NCI-H2227 treated with DMSO at 0.1 percent for 48 hours (cell line): ENCODE measurements at places on chromosomes 2 and 18.

DNA sequence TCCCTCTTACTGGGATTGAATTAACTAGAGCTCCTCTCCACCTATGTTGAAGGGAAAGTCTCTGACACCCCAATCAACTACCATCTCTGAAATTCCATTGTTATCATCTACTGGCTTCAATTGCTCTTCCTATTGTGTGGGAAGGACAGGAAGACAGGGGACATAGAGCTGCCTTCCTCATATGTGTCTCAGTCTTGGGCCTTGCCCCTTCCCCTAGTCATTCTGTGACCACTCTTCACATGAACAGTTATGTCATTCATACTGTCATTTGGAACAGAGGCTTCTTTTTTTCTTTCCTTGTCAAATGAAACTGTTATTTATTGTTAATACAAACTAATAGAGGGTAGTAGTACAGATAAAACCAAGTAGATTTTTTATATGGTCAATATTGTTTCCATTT is 69.6 kb upstream of the EMILIN2 start:
- DNase-seq = no peak

- DNase-seq = no peak
Measured at GRCh38 chr2:221555494-221555846, 16.6 kb downstream of the EPHA4 start.

DNA sequence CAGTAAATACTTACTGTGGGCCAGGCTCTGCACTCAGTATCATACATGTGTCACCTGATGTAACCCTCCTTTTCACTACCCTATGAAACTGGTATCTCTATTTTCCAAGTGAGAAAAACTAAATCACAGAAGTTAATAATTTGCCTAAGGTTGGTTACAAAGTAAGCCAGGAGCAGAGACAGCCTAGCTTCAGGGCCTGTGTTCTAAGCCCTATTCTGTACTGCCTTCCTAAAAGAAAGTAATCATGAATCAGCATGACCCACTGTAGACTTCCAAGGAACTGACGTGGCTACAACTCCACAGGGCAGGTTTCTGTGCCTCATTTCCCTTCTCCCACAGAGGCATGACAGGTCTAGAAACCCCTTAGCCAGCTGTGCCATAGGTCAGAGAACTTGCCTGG is 14.3 kb downstream of the ZNF142 start:
- no peak for DNase-seq

DNA sequence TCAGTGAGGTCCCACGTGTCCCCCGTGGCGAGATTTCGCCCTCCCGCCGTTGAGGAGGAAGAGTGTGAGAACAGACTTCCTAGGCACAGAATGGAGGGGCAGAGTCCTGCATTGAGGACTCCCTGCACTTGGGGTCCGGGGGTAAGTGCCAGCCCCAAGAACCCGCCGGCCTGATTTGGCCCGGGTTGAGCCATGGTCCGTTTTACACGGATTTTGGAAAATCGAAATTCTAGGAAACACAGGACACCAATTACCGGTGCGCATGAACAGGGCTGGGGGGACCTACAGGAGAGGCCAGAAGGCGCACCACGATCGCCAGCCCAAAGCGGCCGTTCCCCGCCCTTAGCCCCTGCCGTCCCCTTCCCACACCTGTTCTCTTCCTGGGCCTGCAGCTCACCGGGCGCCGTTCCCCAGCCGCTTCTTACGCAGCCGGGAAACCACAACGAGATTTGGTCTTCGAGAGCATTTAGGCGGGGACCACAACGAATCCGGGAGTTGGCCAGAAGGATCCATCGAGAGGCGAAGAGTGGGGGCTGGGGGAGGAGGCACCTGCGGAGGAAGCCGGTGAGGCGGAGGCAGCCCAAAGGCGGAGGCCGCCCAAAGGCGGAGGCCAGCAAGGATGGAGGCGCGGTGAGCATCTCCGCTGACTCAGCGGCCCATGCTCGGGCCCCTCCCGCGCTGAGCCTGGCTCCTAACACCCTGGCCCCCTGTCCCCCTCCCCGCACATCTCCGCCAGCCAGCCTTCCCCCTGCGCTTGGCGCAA is 464 bp upstream of the TLX2 start:
- DNase-seq = no peak

DNA sequence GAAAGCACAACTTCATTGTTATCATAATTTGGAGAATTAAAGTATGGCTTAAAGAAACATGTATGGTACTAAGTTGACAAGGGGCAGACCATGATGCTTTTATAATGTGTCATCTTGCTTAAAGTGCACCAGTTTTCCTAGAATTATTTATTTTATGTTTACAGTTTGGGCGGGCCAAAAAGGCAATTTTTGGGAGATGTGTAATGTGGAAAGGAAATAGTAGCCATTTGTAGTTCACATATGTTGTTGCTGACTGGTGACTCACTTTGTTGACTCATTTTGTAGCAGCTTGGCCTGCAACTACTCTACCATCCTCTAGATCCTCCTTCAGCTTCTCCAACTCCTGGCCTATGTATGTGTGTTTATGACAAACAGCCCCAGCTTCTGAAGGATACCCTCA is 7.7 kb downstream of the ZSCAN30 start:
- DNase-seq = no peak

DNA sequence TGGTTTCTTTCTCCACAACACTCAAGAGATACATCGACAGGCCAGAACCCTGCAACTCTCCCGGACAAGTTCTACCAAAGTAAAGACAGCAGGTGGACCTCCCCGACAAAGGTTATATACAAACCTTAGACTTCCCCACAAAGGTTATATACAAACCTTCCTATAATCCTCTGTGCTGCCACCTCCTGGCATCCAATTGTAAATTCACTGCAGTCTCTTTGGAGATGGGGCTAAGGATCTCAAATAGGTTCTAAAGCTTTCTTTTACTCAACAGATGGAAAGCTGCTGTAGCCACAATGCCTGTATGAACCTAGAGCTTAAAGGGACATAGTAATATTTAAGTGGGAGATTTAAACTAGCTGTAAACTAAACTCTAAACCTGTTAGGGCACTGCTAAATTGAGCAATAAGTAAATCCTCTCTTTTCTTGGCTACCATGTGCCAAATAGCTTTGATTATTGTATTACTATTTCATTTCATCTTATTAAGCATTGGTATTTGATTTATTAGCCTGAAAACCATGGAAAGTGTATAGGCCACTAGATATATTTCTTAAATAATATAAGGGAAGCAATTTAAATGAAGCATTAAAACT is 9.8 kb upstream of the MREG start:
- DNase-seq = peak; percentile 58

DNA sequence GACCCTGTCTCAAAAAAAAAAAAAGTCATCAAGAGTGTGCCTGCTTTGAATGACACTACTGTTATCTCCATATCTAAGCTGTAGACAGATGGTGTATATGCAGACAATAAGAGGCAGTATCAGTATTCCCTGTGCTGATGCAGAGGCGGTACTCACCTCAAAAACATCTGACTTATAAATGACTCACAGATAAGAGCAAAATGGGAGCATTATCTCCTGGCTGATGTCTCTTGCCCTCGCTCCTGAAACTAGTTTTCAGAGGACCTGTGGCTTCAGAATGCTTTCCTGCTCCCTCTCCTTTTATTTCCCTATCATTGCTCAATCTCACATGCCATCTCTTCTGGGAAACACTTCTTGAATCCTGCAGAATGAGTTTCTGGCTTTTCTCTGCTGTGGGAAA is 289.6 kb downstream of the PTPRM start:
- DNase-seq = no peak

DNA sequence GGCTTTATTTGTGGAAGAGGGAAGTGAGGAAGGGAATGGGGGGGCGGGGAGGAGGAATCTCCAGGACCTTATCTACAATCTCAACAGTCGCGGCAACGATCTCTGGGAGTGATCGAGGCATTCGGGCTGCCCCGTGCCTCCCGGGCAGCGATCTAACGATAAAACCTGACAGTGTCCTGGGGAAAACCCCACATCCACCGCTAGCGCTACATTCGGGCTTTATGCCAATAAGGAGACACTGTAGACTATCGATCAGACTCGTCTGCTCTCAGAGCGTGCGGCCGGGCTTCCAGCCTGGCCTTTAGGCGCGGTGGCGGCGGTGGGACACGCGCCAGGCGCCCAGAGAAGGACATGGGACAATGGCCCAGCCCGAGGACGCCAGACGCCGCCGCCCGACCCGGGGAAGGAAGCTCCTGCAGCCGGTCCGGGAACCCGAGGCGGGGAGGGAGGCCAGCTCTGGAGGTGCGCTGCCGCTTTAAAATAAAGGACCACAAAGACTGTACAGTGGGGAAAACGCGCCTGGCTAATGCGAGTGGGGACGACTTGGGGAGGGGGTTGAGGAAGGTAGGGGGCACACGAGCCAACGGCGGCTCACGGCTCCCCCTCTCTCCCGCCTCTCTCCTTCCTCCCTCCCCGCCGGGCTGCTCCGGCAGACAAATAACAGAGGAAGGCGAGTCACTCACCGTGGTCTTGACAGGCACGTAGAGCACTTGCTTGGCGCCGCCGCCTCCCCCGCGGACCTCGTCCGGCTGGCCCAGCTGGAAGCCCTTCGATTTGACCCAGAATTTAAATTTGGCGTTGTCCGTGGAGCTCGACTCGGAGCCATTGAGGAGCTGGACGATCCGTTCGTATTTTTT is 2.2 kb downstream of the NOL4 start:
- DNase-seq = peak; percentile 82

- DNase-seq = no peak
Measured at GRCh38 chr2:26617588-26618083, 23.5 kb downstream of the CIB4 start.

- no peak for DNase-seq
Measured at GRCh38 chr2:39281391-39281790, 37.6 kb upstream of the CDKL4 start.

- peak; percentile 40 for DNase-seq
Measured at GRCh38 chr2:77521931-77522470, at the start of gene LRRTM4. Gene LRRTM4, minus strand, starts transcription at chr2:77522376.

DNA sequence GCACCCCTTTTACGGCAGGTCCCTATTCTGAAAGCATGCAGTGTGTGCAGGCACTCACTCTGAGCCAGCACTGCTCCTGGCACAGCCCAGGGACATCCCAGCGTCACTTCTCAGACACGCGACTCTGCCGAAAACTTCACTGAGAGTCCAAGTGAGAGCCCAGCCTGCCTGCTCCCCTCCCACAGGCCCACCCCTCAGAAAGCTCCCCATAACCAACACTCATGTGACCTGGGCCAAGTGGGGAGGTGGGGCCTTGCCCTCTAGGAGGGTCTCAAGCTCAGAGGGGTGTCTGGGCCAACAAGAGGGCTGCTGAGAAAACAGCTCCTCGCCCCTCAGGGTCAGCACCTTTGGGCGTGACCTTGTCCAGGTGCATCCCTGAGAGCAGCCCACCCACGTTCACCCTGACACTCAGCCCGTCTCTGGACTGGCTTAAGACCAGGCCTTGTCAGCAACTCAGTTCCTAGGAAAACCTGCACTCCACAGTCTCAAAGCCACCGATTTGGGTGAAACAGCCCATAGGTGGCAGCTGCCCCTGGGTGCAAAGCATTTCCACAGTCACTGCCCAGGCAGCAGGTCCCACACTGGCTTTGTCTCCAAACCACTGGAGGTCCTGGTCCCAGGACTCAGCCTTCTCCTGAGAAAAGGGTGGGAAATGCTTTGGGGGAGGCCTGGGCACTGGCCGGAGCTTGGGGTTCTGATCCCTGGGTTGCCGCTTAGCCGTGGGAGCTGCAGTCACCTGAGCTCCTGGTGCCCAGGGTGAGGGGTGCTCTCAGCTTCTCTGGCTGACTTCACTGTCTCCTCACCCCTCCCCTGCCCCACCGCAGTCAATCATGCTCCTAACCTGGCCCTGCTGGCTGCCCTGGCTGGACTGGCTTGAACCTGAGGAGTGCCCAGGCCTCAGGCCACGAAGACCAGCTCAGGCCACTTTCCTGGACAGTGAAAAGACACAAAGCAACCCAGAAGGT is 209.6 kb downstream of the HDAC4 start:
- no peak for DNase-seq

- DNase-seq = no peak
Measured at GRCh38 chr2:48756289-48756688, 765 bp upstream of the LHCGR start.

- peak; percentile 63 for DNase-seq
Measured at GRCh38 chr18:48137374-48138081, 207.1 kb upstream of the SMAD2 start.

DNA sequence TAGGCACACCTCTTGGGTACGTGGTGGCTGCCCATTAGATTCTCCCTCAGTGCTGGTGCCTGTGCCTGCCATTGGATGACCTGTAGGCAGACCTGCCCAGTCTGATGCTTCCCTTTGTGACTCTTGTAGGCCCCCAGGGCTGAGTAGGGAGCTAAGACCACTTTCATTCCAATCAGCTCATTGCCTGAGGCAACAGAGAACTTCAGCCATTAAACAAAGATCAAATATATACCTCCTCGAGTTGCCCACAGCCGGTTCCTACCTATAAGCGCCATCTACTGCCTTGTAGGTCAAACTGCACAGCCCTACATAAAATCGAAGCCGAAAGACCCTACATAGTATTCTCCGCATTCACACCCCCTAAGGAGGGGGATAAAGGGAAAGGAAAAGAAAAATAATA is 184.6 kb downstream of the ETAA1 start:
- no peak for DNase-seq

DNA sequence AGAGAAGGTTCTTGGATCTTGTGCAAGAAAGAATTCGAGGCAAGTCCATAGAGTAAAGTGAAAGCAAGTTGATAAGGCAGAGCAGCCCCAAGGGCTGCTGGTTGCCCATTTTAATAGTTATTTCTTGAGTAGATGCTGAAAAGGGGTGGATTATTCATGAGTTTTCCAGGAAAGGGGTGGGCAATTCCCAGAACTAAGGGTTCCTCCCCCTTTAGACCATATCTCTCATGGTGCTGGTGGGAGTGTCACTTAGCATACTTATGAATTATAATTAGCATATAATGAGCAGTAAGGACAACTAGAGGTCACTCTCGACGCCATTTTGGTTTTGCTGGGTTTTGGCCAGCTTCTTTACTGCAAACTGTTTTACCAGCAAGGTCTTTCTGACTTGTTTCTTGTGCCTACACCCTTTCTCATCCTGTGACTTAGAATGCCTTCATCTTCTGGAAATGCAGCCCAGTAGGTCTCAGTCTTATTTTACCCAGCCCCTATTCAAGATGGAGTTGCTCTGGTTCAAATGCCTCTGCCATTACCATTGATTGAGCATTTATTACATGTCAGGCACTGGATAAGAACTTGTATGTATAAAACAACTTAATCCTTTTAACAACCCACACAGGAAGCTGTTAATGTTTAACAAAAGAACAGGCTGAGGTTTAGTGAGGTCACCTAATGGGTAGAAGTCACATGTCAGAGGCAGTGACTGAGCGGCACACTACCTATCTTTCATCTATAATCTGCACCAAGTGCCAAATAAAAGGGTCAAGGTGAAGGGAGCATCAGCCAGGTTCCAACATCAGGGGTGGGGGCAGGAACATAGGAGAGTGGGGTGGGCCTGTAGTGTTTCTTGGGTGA is 250.9 kb downstream of the ICOS start:
- DNase-seq = no peak

DNA sequence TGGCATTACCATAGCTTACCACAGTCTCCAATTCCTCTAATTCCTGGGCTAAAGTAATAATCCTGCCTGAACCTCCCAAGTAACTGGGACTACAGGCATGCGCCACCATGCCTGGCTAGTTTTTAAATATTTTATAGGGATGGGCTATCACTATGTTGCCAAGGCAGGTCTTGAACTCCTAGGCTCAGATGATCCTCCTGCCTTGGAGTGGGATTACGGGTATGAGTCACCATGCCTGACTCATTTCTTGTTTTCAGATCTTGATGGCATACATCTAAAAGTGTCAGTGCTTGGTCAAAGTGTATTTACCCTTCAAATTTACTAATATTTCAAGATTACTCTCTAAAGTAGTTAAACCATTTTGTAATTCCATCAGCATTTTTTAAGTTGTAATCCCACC is 9.4 kb upstream of the SOCS6 start:
- DNase-seq = no peak

- DNase-seq = no peak
Measured at GRCh38 chr2:181459621-181460021, 2.4 kb downstream of the ITGA4 start.
